ENCODE measurements at places on chromosomes 1 and 21. TPM values are rescaled to one million over a fixed set of nuclear protein-coding genes. Genes with fewer than 3 reads are reported as not detected.

Gene TNNI3K
- total RNA-seq, result 0.69 TPM

Gene LRRC8B
- total RNA-seq, result 5.0 TPM

Gene CRP
- not detected for total RNA-seq

Gene SGIP1
- 6.9 TPM for total RNA-seq

Gene C1orf185
- not detected for total RNA-seq

Gene ITSN1
- 24.5 TPM for total RNA-seq

Gene NBPF12
- 3.2 TPM for total RNA-seq

Gene LMX1A
- not detected for total RNA-seq

Gene RPS8
- total RNA-seq, result 2,248 TPM

Gene CELA3B
- total RNA-seq, result not detected

Gene WNT3A
- not detected for total RNA-seq

Gene IFNLR1
- total RNA-seq, result 3.6 TPM

Gene PPP1R8
- 45.4 TPM for total RNA-seq

Gene FCER1G
- not detected for total RNA-seq

Gene CCDC30
- 0.06 TPM for total RNA-seq

Gene AHCYL1
- total RNA-seq, result 46.4 TPM

Gene IL22RA1
- total RNA-seq, result not detected

Gene TLR5
- total RNA-seq, result under 0.01 TPM

Gene CA14
- not detected for total RNA-seq

Gene ACOT11
- 1.3 TPM for total RNA-seq

Gene PTGS2
- total RNA-seq, result 8.7 TPM

Gene SMIM1
- 3.6 TPM for total RNA-seq

Gene PTPN14
- total RNA-seq, result 39.4 TPM

Gene DEDD
- 22.8 TPM for total RNA-seq

Gene RORC
- not detected for total RNA-seq

Gene RNF115
- 10.6 TPM for total RNA-seq

Gene CACHD1
- total RNA-seq, result 5.9 TPM

Gene ADAMTS1
- total RNA-seq, result 55.6 TPM

Gene ANKRD34A
- total RNA-seq, result 0.14 TPM

Gene KCNJ15
- total RNA-seq, result 40.8 TPM

Gene ANKRD65
- 2.7 TPM for total RNA-seq

Gene VWA5B1
- not detected for total RNA-seq

Gene OPRD1
- not detected for total RNA-seq

Gene ZNF593OS
- total RNA-seq, result not detected

Gene WNT2B
- total RNA-seq, result 0.80 TPM

Gene S100A7
- total RNA-seq, result not detected

Gene NMNAT2
- total RNA-seq, result 0.65 TPM

Gene SLC22A15
- 2.6 TPM for total RNA-seq

Gene TMEM125
- 7.0 TPM for total RNA-seq

Gene IARS2
- total RNA-seq, result 74.1 TPM

All from epithelial cell of proximal tubule (primary cell).